NCI-H146 (cell line): ENCODE measurements at places on chromosomes 2 and 18.

DNA sequence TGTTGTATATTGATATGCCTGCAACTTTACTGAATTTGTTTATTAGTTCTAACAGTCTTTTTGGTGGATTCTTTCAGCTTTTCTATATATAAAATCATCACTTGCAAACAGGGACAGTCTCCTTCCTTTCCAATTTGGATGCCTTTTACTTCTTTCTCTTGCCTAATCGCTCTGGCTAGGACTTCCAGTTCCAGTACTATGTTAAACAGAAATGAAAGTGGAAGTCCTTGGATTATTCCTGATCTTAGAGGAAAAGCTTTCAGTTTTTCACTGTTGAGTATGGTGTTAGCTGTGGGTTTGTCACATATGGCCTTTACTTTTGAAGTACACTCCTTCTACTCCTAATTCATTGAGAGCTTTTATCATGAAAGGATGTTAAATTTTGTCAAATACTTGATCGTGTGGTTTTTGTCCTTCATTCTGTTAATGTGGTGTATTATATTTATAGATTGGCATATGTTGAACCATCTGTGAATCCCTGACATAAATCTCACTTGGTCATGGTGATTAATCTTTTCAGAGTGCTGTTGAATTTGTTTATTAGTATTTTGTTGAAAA lies 52.9 kb downstream of the REL start:
- no peak for DNase-seq

DNA sequence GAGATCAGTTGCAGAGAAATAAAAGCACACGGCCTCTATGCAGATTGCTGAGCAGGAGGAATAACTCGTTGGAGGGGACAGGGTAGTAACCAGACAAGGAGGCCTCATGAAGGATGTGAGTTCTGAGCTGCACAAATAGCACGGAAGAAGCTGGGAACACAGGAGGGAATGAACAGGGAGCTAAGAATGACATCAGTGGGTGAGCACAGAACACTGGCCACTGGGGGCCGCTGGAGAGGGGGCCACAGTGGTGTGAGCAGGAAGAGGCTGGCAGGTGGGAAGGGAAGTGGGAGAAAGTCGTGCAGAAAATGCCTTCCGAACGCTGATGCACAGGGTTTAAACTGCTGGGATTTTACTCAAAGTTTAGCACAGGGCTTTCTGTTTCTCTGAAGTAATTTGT lies 61.0 kb downstream of the ZAP70 start:
- DNase-seq, result no peak

DNA sequence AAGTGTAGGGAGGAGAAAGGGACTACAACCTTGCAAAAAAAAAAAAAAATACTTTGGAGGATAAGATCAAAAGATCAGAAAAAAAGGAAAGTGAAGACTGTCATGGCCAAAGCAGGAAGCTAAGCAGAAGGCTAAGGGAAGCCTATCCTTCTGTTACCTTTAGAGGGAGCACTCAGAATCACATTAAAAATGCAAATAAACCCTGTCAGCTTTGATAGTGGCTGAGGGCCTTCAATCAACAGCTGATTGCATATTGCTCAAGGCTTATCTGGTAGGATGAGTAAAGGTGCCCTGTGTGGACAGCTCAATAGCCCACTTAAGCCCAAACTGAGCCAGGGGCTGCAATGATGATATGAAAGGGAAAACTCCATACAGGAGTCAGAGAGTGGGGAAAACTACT lies 1021.2 kb downstream of the LRP1B start:
- DNase-seq, result no peak

DNA sequence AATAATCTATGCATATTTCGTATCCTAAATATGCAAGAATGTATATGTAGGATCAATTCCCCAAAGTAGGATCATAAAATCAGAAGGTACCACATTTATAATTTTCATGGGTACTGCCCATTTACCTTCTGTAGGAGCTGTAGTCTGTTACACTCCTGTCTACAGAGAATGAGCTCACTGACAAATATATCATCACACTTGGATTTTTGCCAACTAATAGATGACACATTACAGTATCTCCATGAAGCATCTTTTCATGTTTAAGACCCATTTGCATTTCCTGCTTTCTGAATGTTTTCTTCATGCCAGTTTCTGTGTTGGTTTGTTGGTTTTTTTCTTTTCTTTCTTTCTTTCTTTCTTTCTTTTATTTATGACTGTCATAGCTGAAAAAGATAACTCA lies 70.9 kb upstream of the EML6 start:
- DNase-seq, result no peak

- no peak for DNase-seq
These were observed 5.0 kb downstream of the LIMS2 start for GRCh38 chr2:127670055-127670956.

DNA sequence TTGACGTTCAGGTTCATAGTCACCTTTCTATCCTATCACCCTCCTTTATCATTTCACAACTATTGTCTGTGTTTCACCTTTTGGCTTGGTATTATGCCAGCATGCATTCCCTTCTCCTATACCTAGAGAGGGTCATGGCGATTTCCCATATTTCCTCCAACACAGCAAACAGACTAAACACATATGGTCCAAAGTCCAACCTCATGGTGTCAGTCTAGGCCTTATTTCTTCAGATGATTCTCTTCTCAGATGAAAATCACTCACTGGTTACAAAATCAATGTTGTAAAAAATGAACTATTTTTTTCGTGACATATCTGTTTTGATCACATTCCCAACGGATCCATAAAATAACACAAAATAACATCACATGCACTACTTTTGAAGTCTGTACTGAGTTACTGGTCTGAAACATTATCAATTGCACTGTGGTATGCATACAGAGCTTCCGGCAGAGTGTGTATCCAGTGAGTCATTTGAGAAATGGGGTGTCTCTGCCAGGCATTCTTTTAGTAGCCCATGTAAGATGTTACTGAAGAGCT lies 204.8 kb upstream of the GALNT5 start:
- DNase-seq, result no peak

DNA sequence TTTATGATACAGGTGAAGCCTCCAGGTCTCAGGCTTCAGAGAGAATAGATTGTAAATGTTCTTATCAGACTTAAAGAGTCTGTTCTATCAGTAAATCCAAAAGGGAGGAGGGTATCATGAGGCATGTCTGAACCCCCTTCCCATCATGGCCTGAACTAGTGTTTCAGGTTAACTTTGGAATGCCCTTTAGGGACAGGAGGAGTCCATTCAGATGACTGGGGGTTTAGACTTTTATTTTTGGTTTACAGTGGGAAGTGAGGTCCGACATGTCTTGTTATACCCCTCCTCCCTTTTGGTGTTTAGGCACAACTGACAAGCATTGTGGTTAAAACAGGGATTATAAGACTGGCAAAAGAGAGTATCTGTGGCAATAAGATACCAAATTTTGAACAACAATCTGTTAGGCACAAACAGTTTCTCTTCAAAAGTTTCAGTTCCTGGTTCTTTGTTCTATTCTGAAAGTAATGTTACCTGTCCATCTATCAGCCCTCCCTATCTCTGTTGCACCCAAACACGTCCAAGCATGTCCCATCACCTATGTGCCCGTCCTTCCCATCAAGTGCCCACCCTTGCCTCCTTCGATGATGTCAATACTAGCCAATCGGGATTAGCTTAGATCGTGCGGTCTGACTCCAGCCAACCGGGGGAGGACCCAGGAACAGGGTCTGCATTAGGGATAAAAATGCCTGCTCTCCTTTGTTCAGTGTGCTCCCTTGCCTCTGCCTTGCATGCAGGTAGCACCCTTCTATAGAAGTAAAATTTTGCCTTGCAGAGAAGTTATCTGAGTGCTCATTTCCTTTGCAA lies 16.4 kb downstream of the TCF23 start:
- DNase-seq, result no peak

DNA sequence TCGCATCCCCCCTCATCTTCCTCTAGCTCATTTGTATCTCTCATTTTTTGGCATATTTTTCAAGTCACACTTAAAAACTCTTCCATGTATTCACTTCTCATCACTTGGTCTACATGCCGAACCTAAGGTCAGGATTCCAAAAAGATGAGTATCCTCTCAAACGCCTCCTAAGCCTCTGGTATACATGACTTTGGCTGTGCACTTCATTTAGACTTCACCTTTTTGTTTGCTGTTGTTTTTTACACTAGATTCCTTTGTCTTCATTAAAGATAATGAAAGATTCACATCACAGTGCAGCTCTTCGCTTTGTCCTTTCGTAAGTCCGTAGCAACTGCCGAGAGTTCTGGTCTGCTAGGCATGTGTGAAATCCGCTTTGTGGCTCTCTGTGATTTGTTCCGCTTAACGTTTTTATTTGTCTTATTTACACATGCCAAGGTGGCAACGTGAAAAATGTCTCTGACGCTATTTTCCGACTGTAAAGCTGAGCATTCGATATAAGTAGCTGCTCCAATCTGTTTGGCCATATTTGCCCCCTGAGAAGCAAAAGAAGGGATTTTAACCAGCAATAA lies 17.7 kb downstream of the RND3 start:
- no peak for DNase-seq
